ENCODE measurements at places on chromosomes 16 and 17.

GRCh38 chr17:81309140-81309858 is 14.2 kb upstream of the SLC38A10 start:
- no peak for DNase-seq

GRCh38 chr17:59356543-59357218 is 25.2 kb downstream of the YPEL2 start:
- DNase-seq = no peak

DNA sequence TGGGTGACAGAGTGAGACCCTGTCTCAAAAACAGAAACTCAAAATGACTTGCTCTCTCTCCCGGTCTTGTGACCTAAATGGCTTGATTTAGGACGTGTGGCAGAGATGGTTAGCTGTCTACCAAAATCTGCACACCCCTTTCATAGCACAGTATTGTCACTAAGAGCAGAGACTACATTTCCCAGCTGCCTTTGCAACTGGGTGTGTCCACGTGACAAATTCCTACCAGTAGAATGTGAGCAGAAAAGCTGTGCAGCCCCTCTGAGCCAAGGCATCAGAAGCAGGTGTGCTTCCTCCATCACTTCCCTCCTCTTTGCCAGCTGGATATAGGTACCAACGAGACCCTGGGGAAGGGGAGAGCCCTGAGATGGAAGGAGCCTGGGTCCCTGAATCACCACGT is 25.5 kb downstream of the GPR142 start:
- no peak for DNase-seq

- no peak for DNase-seq
Measured at GRCh38 chr17:40203131-40203530, 16.0 kb upstream of the WIPF2 start.

DNA sequence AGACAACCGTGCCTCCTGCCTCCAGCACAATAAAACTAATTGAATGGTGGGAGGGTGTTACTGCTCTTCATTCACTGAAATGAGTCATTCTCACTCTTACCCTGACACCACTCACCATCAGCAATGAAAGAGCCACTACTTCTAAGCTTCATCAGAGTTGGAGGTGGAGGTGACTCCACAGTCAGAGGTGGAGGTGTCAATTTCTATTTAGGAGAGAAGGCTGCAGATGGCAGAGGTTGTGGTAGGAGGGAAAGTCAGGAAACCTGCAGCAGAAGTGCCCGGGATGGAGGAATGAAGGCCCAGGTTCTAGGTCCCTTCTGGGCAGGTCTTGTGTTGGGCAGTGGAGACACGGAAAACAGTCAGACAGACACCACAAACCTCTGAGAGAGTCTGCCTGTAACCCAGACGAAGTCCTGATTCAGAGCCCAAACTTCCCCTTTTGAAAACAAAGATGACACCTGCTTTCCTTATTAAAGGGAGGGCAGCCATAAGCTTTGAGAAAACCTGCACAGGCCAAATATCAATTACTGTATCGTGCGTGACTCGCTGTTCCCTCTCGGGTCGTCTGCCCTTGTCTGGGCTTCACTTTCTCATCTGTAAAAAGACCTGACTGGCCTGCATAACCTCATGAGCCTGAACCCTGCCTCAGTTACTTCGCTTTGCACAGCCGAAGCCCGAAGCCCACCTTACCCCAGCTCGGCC is 668 bp downstream of the ATPAF2 start:
- no peak for DNase-seq

DNA sequence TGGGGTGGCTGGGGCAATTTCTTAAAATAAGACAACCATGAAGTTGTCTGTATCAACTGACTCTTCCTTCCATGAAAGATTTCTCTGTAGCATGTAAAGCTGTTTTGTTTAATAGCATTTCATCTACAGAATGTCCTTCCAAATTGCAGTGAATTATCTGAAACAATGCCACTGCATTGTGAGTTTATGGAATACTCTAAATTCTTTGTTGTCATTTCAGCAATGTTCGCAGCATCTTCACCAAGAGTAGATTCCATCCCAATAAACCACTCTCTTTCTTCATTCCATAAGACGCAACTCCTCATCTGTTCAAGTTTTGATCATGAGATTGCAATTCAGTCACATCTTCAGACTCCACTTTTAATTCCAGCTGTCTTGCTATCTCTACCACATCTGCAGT is 54.6 kb downstream of the CPPED1 start:
- DNase-seq = no peak

GRCh38 chr16:4090351-4090851 is 25.8 kb downstream of the ADCY9 start:
- no peak for DNase-seq

GRCh38 chr17:56047331-56047730 is 105.9 kb upstream of the ANKFN1 start:
- no peak for DNase-seq

DNA sequence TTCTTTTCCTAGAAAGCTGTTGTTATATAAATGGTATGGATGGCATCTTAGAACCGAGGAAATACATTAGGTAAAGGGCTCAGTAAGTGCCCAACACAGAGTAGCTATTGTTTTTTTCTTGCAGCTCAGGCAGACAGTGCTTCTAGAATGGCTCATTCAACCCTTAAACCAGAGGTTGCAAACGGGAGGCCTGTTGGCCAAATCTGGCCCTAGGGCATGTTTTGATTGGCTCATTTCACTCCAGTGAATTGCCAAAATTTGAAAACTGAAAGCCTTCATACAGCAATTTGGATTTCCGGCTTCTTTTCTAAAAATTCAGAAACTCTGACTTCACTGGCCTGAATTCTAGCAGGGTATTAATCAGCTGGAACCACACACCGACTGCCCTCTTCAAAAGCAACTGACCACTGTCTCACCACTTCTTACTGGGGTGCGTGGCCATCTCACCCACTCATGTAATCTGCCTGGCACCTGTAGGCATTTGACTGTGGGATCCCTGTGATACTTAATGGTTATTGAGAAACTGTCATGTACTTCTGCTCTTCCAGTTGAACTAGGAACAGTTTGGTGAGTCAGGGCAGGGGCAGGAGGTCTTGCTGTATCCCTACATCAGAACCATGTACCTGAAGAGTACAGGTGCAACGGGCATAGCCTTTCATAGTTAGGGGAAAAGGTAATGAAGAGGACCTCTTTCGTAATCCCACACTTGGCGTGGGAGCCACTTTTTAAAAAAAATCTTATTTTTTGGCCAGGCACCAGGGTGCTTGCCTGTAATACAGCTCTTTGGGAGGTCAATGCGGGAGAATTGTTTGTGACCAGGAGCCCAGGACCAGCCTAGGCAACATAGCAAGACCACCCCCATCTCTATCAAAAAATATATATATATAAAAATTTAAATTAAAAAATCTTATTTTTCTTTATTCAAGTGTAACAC is 53.6 kb upstream of the SCNN1B start:
- DNase-seq = no peak

DNA sequence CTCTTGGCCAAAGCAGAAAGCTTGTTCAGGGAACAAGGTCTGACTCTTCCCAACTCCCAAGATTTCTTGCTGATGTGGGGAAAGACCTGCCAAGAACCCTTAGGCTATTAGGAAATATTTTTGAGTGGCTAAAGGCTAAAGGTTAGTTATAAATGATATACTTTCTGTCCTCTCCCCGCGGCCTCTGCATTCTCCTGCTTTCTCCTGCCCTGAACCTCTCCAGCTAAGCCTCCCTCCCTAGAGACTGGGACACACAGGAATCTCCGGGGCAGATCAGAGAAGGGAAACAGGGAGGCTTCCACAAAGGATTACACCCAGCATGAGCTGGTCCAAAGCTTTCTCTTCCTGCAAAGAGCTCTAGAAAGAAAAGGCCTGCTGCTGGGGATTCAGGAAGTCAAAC is 2.3 kb downstream of the SLC43A2 start:
- no peak for DNase-seq

GRCh38 chr16:26175944-26176343 is 484.2 kb downstream of the HS3ST4 start:
- no peak for DNase-seq

DNA sequence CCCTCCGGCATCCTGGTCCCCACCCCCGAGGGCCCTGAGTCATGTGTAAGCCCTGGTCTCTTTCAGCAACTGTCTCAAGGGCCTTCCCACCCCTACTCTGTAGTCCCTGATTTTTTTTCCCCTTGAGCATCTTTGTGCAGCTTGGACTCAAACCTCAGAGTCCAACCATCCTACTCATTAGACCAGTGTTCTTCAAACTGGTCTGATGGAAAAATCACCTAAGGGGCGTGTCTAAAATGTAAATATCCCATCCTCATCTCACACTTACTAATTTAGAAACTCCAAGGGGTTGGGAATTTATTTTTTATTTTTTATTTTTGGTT is 624 bp downstream of the G6PC3 start:
- no peak for DNase-seq

DNA sequence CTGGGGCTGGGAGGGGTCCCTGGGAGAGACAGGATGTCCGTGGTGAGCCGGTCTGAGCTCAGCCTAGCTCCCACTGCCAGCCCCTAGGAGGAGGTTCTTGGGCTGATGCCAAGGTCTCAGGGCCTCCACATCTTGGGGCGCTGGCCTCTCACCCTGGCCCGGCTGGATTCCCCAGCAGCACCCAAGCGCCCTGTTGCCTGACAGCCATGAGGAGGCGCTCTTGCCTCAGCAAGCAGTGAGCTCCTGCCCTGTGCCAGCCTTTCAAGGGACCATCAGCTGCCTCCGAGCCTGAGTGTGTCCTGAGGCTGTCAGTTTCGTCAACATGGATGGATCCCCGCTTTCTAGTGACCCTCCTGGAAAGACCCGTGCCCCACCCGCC is 234.9 kb upstream of the CIBAR2 start:
- DNase-seq = no peak

- DNase-seq = no peak
Measured at GRCh38 chr17:54898576-54898975, 2.1 kb upstream of the TOM1L1 start.

DNA sequence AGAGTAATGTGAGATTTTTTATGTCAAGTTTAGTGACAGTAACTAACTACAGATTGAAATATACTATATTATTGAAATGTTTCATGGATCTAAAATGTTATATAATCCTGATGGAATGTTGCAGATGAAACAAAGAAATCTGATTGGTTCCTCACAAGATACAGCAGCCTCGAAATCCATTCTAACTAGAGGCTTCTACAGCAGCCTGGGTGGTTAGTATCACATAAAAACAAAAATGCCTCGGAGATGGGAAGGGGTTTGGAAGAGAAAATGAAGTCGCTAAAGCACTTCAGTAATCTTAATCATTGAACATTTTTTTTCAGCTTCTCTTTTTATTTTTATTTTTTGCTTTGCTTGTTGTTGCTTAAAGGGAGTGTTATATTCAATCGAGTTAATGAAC is 75.2 kb downstream of the TANC2 start:
- DNase-seq = no peak

GRCh38 chr16:86370062-86370461 is 140.3 kb upstream of the FOXF1 start:
- no peak for DNase-seq
